ENCODE measurements at places on chromosomes 2 and 18.

- no peak for DNase-seq
Measured at GRCh38 chr2:161814008-161814660, 189.9 kb downstream of the SLC4A10 start.

DNA sequence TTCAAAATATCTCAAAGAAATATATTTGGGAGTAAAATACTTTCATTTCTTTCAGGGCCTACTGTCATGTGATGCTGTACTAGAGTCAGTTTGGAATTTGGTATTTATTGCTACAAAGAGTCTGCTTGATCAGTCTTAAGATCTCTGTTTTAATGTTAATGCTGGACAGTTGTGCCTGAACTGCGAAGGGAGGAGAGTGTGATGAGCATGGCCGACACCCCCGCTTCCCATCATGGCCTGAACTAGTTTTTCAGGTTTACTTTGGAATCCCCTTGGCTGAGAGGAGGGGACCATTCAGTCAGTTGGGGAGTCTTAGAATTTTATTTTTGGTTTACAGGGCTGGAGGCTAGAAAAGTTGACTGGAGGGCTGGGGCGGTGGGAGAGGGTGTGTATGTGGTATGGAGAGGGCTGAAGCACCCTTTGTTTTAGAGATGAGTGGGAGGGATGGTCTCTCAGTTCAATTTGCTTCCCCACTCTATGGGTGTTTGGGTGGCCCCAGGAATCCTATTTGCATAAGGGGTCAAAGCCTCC, 20.9 kb upstream of the TEX44 start:
- DNase-seq, result no peak

DNA sequence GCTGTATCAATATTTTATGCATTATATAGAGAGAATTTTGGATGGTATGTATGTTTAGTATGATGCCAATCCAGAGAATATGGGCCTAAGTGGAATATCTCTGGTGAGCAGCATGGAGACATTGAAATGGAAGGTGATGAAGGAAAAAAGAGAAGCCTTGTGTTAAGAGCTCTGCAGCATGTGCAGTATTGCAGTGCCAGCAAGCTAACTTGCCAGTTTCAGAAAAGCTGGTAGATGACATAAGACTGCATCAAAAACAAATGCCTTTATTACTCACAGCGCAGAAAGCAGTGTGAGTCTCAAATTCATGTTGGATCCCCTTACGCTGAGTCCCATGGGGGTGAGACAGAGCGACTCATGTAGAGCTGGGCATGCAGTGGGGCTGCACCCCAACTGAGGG, 280.2 kb downstream of the CTNNA2 start:
- DNase-seq, result no peak

- no peak for DNase-seq
Measured at GRCh38 chr18:49495076-49495475, 8.0 kb upstream of the C18orf32 start.

- no peak for DNase-seq
Measured at GRCh38 chr2:102094917-102095316, 47.6 kb upstream of the IL1R1 start.

GRCh38 chr2:71000780-71001591, 6.3 kb upstream of the TEX261 start:
- peak; percentile 87 for DNase-seq

GRCh38 chr2:177225965-177226360, 13.4 kb downstream of the HNRNPA3 start:
- DNase-seq, result no peak

GRCh38 chr2:23826771-23827170, 100.2 kb downstream of the ATAD2B start:
- DNase-seq, result no peak

DNA sequence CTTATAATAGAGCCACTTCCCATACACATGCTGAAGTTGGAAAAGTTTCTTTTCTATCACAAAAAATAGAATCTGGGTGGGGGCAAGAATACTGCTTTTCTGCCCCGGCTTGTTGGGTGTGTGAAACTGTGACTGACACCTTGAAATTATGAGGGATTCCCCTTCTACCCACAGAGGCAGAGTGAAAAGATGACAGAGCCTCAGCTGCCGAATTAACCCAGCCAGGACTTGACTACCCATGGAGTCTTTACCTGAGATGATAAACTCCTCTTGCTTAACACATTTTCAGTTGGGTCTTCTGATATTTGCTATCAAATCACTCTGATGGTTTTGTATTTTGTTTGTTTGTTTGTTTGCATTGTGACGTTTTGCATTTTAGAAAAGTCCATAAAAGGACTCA, 66.0 kb upstream of the PMAIP1 start:
- DNase-seq, result no peak

- DNase-seq, result no peak
Measured at GRCh38 chr2:160582490-160583145, 89.0 kb upstream of the RBMS1 start.

DNA sequence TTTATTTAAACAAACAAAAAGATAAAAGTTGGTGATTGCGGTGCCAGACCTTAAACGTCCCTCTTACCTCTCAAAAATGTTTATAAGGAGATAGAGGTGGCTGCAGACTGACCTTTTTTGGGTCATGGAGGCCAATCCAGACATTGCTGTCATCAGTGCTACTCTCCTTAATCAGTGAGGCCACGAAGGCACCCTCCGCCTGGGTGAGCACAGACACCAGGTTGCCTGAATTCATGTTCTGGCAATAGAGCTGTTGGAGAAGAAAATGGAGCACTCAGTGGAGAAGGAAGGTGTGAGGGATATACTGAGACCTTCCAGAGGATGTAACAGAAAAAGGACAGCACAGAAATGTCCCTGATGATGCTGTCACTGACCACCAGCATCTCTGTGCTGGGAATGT, 1.5 kb downstream of the REG1B start:
- DNase-seq, result no peak

GRCh38 chr2:189913821-189914220, 129.6 kb downstream of the PMS1 start:
- no peak for DNase-seq

GRCh38 chr18:78703291-78703690, 276.3 kb upstream of the SALL3 start:
- DNase-seq, result no peak

GRCh38 chr2:12267042-12267441, 449.7 kb upstream of the TRIB2 start:
- no peak for DNase-seq

DNA sequence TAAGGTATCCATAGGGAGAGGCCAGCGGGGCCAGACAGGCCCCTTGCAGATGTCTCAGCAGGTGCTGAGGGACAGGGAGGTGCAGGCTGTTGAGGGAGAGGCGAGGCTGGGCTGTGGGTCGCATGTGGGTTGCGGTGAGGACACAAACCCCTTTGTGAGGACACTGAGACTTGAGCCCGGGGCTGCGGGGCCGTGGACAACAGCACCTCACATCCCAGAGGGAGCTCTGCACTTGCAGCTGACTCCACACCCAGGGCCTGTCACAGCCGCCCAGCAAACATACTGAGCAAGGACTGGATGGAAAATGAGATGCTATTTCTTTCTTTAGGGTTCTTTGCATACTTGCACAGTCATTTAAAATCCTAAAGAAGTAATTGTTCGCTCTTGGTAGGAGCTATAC, 95.3 kb upstream of the NFATC1 start:
- no peak for DNase-seq

- no peak for DNase-seq
Measured at GRCh38 chr18:23932385-23933067, 82.0 kb upstream of the TTC39C start.

DNA sequence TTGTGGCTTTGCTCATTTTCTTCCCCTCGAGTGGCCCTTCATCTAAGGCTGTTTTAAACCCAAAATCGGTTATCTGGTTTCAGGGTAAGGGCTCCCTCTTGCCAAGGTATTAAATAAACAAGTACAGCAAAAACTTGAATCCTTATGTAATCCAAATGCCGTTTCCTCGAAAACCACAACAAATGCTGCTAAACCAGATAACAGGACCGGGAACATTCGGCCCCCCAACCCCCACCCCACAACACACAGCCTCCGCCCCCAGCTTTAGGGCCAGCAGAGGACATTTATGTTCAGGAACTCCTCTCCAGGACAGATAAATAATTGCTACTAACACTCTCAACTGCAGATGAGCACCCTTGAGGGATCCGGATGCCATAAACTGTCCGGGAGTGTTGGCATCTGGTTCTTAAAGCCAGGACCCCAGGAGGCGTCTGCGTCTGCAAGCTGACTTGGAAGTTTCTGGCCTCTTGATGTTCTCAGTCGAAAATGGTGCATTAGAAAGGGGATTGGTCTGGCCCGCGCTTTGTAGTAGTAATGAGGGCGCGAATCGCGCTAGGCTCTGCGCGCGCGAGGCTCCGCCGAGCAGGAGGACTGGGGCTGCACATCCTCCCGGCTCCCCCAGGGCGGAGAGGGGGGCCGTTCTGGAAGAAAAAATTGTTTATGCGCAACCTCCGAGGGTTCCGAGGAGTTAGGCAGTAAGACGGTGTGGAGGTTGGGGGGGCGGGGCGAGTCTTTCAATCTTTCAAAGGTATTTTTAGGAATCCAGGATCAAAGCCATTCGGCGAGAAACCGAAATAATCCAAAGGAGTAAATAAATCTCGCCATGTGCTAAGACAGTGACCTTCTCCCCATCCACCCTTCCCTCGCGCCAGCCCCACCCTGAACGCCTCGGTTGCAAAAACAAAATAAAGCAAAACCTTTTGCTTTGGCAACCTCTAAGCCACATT, 3.9 kb upstream of the ID2 start:
- peak; percentile 65 for DNase-seq

DNA sequence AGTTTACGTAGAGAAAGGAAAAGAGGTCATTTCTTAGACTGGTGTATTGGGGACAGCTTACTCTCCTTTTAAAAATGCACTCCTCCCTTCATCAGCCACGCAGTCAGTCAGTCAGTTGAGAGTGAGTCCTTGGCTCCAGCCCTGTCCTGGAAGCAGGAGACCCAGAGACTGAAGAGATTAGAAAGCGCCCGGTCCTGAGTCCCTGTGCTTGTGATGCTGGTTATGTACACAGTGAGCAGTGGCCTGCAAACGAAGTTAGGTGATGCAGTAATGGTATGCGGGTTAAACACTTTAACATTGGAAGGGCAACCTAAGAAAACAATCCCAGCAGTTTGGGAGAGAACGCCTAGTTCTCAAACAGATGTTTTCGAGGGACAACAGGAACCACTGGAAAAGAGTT, 6.3 kb upstream of the ASB1 start:
- DNase-seq, result no peak

GRCh38 chr2:2291500-2292260, 39.4 kb downstream of the MYT1L start:
- DNase-seq, result no peak

DNA sequence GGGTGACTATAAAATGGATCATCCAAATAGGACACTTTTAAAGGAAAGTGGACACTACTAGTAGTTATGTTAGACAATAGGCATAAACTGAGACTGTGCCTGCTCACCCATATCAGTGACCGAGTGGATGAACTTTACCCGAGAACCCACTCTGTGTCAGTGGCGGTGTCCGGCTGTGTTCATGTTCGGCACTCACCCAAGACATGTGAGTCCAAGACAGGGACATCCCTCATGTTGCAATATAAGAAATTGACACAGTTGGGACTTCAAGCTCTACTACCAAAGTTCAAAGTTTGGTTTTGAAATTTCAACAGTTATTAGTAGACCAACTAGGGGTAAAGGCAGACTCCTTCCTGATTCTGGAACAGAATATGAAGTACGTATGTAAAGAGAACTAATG, 326.3 kb upstream of the TNP1 start:
- DNase-seq, result peak; percentile 67

DNA sequence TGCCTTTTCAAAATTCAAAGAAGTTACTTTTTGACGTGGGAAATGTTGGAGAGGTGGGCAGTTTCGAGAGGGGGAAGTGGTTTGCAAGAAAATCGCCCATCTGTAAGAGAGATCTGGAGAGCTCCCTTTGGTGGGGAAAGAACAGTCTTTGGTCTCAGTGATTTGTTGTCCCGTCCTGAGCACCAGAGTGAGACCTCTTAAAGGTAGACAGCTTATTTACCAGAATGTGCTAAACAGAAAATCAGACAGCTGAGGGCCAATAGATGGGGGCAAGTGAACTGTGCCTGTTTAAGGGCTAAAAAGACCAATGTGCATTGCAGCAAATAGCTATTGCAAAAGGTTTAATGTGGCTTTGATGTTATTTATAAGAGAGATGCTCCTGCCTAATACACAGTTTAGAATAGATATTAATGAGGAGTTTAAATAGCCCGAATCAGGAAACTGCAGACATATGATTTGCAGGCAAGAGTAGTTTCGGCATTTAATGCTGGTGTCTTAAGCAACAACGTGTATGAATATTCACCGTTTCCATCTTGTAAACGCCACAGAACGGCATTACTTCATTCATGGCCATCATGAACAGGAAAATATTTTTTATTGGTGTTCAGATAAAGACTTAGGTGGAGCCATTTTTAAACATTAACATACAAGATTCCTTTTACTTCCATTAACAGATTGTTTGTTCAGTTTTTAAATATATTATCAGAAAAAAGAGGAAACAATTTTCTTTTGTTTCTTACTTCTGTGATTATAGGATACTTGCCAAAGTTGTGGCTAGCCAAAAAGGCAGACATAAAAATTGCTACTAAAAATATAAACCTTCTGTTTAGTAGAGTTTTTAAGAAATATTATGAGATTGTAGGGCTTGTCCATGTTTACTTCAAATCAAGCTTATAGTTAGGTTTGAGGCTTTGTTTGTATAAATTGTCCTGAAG, 29.6 kb downstream of the ARHGAP15 start:
- no peak for DNase-seq

DNA sequence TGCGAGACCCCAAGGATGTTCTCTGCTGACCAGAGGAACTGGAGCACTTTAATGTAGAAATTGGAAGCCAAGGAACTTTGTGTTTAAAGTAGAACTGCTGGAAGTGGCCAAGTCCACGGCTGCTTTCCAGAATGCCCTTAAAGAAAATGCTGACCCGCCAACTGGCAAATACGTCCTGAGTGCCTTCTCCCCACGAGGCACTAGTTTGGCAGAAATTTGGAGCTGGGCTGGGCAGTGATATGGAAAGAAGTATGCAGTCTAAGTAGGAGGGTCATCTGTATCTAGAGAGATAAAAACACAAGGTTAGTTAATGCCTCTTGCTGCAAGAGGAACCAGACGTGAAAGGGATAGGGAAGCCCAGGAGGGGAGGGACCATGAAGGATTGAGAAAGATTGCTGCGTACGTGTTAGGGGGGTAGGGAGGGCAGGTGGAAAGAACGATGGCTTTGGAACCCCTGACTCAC, 59.3 kb upstream of the RFX8 start:
- DNase-seq, result no peak

DNA sequence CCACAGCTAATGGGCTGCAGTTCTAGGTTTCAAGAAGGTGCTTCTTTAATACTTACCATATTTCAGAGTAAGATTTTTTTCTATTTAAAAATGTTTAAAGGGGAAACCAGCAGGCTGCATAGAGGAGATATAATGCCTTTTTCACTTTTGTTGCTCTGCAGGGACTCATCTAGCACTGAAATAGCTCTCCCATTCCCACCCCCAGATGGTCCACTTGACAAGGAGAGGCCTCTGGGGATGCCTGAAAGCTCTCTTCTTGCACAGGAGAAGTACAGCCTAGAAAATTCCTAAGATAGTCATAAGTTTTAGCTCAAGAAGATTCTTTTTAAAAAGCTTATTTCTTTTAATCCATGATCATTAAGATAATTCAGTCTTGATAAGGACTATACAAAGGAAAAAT, 126.4 kb downstream of the CDH2 start:
- DNase-seq, result no peak
